ENCODE measurements at places on chromosomes 16 and 17.

DNA sequence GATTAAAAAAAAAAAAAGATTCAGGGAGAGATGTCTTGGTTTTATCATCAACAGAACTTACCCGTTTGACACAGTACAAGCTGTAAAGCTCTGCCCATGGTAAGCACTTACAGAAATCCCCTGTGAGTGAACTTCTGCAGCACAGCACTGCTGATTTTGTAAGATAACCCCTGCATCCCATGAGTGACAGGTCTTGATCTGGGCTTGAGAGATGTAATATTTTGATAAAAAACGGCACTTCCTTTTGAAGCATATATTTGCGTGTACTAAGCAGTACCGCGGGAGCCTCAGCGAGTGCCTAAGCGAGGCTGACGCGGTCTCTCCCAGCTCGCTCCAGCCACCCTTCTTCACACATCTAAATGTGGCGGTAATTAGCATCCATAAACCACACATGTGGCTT is 50.5 kb downstream of the IKZF3 start:
- no peak for DNase-seq

DNA sequence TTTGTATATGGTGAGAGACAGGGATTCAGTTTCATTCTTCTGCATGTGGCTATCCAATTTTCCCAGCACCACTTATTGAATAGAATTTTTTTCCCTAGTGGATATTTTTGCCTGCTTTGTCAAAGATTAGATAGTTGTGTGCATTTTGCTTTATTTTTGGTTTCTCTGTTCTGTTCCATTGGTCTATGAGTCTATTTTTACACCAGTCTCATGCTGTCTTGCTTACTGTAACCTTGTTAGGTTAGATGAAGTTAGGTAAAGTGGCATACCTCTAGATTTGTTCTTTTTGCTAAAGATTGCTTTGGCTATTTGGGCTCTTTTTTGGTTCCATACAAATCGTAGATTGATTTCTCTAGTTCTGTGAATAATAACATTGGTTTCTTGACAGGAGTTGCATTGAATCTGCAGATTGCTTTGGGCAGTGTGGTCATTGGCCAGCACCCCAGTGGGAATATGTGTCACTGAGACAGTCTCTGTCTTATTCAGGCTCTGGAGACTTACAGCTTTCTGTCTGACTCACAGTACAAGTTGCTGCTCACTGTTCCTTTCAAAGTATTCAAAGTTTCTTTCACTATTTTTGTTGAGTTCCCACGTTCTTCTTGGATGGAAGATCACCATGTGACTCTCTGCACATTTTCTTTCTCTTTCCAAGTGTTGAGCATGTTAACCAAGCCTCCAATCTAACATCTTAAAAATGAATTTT is 709.1 kb downstream of the CDH11 start:
- DNase-seq: no peak

- no peak for DNase-seq
Measured at GRCh38 chr17:55986817-55987216, 166.5 kb upstream of the ANKFN1 start.

GRCh38 chr16:12758031-12758669 is 45.5 kb downstream of the CPPED1 start:
- no peak for DNase-seq

- DNase-seq: no peak
Measured at GRCh38 chr17:7862692-7863437, 5.1 kb downstream of the CYB5D1 start.

GRCh38 chr17:59756236-59756818 is 48.9 kb downstream of the VMP1 start:
- no peak for DNase-seq

GRCh38 chr16:1158456-1159324 is 5.8 kb downstream of the CACNA1H start:
- no peak for DNase-seq

Data from GF-D8 (cell line).